ENCODE measurements at places on chromosomes 12 and 14. TPM values are rescaled to one million over a fixed set of nuclear protein-coding genes. Genes with fewer than 3 reads are reported as not detected.

RNFT2 gene
- 54.3 TPM for total RNA-seq

ISCA2 gene
- total RNA-seq, result 25.4 TPM

MANSC1 gene
- total RNA-seq, result 27.4 TPM

DNA sequence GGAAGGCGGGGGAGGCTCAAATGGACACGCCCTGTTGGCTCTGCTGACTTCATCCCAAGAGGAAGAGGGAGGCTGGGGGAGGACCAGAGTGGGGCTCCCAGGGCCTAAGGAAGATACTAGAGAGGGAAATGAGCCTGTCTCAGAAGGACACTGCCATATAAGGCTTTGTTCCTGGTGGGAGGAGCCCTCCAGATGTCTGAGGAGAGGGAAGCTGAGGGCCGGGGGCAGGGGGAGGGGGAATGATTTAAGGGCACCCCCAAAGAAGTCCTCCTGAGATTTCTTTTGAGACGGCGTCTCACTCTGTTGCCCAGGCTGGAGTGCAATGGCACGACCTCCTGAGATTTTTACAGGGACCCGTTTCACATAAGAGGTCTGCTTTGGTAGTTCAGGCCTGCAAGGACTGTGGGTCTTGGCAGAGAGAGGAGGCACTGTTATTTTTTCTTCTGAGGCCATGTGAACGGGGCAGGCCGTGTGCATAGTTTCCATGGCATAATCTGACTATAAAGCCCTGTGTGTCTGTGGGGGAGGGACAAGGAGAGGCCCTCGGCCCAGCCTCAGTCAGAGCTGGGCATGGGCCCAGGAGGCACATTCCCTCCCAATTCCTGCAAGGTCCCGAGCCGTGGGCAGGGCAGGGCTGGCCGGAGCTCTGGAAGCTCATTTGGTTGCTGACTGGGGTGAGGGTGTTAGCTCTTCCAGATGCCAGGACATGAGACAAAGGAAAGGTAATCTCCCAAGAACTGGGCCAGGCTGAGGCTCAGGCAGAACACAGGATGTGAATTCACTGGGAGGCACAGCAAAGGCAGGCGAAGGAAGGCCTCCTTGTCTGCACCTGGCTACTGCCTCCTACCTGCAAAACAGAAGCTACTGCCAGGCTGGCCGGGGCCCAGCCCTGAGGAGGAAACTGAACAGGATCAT lies 22.2 kb upstream of the PLEKHG3 start:
- DNase-seq, result peak; percentile 77

DNA sequence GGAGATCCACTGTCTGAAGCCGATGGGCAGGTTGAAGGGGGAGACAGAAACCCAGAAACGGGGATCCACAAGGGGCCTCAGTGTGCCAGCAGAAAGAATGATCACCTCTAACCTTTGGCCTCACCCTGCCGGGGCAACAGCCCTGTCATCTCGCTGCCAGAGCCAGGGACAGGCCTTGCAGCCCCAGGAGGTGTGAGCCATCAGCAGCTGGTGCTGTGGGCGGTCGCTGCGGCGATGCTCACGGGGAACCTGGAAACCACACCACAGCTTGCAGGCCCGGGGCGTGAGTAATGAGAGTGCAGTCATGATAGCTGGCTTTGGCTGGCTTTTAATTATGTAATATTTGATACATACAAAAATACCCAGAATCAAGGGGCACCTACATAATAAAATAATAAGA lies 4.7 kb upstream of the TTC7B start:
- peak; percentile 61 for DNase-seq

DNA sequence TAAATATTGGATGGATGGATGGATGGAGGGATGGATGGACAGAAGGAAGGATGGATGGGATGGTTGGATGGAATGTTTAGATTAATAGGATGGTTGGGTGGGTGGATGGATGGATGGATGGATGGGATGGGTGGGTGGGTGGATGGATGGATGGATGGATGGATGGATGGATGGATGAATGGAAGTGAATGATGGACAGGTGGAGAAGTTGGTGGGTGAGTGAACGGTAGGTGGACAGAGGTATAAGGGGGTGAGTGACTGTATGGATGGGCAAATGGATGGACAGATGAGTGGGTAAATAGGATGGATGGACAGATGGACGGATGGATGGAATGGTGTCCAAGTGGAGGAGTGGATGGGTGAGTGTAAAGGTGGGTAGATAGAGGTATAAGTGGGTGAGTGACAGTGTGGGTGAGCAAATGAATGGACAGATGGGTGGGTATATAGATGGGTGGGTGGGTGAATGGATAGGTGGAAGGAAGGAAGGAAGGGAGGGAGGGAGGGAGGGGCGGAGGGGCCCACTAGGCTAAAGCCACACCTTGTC lies 41.9 kb downstream of the HRK start:
- no peak for DNase-seq

GRCh38 chr14:102532204-102532658 lies 22.7 kb upstream of the ANKRD9 start:
- no peak for DNase-seq

DNA sequence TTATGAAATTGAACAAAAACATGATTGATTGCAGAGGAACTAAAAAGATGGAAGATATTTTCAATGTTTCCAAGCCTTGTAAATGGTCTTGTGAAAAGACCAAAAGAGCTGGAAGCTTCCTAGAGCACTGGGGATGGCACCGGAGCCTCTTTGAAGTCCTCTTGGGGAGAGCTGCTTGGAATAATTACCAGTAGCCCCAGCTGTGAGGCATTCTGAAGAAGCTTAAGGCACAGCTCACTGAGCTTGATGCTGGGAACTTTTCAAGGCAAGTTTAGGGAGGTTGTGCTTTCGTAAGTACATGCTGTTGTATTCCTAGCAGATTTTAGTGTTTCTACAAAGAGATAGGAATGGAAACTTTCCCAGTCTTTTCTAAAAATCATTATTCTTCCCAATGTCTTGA lies 13.9 kb downstream of the PDZRN4 start:
- no peak for DNase-seq

- no peak for DNase-seq
These were observed 18.0 kb downstream of the TNFAIP2 start for GRCh38 chr14:103141117-103141796.

Data from dorsolateral prefrontal cortex (tissue), 122 donors.